ENCODE measurements at places on chromosomes 16 and 17.

GRCh38 chr16:10521681-10522274 is 58.6 kb downstream of the EMP2 start:
- DNase-seq: peak; percentile 40

DNA sequence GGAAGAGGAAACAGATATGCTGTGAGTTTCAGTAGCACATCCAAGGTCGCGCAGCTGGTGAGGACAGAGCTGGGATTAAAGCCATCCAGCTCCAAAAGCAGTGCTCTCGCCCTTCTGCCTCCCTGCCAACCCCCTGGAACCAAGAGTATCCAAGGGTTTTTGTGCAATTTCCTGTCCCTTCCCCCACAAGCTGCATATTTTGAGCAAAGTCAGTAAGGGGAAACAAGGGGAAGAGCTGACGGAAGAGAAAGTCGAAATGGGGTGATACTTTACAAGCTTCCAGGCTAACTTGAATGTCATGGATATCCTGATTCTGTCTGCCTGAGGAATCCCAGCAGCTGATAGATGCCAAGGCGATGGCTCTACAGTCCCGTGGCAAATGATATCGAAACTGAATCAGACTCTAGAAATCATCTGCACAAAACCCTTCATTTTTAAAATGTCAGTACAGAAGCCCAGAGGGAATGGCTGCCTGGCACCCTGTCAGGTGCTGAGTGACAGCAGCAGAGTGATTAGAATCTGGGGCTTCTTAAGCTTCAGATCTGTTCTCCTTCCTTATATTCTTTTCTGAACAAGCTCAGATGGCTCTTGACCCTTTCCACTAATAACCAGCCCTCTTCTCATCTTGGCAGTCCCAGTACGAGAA is 42.9 kb upstream of the TEKT3 start:
- DNase-seq: no peak

DNA sequence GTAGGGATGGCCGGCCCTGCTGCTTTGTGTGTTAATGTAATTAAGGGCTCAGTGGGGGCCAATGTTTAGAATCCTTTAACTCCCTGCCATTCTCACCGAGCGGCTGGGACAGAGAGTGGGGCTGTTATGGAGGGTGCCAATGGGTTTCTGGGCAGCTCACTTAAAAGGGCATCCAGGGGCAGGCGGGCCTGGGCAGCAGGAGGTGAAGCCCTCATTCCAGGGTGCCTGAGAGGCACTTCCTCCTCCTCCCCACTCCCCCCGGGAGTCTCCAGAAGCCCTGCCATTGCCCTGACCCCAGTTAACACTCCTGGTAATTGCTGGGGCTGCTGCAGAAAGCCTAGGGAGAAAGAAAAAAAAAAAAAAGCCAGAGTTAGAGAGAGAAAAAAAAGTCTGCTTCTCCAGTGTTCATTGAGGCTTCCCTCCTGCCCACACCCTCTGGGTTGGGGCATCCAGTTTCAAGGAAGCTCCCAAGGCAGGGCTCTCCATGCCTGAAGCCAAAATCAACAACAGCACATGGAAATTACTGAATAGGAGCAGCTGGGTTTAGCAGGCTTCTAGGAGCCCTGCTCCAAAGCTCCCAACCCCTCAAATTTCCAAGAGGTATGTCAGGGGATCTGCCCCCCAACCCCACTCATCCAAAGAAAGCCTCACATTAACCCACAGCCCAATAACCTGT is 28.0 kb downstream of the CUEDC1 start:
- no peak for DNase-seq

DNA sequence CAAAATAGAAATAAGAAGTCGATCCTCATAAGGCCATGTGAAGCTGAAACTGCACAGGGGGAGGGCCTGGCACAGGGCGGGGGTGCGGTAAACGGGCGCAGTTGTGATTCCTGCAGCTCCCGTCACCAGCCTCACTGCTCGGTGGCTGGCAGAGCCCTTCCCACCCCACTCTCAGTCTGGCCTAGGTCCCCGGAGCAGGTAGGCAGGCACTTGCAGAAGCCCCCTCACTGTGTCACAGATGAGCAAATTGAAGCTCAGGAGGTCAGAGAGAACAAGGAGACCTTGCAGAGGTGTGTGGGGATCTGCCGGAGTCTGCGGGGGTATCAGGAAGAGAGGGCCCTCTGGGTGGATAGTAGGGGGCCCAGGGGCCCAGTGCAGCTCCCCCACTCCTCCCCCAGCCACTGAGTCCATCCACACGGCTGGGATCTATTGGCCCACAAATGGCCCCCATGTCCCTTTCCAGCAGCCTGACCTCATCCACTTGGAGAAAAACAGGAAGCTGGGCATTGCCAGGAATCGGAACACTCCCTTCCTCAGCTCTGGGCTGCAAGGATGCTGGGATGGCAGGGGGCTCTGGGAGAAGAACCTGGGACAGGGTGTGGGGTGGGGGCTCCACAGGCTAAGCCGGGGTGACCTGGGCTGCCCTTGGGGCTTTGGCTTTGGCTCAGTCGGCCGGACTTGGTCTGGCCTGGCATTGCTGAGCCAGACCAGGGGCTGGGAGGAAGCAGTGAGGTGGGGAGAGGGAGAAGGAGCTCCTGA is 21.4 kb upstream of the MAP3K14 start:
- DNase-seq: no peak

DNA sequence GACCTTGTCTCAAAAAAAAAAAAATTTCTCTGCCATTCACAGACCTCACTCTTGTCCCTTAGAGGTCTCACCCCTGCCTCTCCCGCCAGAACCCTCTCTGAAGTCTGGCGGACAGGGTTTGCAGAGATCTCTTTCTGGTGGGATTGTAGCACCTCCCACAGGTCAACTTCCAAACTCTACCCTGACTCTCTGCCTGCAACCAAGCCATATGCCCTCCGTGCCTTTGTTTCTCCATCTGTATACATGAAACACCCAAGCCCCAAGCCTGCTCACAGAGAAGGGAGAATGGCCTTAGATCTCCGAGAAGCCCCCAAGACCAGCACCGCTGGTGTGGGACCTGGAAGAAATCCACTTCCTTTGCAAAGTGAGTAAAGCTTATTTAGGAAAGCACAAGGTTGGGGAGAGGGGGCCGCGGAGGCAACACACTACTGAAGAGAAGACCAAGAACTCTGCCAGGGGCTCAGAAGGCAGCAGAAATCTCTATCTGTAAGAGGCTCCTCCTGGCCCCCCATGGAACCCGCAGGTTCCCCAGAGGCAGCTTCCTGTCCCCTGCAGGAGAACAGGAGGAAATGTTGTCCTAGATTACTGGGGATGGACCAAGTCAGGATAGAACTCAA is 219.9 kb downstream of the C16orf78 start:
- DNase-seq: no peak

DNA sequence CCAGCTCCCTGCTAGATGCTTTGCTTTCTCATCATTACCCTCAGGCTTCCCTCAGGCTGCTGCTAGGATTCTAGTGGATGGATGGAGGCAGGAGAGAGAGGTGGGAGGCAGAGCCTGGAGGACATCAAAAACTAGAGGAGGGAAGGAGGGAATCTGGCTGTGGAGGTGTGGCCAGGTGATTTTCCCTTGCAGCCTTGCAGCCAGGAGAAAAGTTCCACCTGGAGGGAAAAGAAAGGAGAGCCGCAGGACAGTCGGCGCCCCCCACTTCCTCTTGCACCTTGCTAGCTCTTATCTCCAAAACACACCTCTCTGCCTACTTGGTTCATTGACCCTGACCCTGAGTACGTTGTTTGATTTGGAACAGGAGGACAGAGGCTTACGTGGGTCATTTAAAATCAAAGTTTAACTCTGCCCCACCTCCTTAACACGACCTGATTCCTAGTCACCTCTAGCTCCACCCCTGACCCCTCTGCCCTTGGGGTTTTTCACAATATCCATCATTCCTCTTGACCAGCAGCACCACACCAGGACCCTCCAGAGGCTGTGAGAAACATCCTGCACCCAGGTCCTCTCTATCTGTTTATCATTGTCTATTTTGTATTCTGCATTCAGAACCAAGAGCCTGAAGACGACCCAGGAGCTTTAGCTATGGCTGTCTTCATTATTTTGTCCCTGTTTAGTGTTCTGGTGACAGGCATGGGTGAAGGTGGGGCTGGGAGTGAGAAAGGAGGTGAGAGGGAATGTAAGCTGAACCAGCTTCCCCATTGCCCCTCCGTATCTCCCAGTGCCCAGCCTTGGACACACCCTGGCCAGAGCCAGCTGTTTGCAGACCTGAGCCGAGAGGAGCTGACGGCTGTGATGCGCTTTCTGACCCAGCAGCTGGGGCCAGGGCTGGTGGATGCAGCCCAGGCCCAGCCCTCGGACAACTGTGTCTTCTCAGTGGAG is 15.9 kb downstream of the AOC3 start:
- DNase-seq: no peak
